BJ (cell line): ENCODE measurements at places on chromosomes 5 and 9.
A peak's percentile ranks its signal among the peaks of the same experiment; 100 is the strongest.

DNA sequence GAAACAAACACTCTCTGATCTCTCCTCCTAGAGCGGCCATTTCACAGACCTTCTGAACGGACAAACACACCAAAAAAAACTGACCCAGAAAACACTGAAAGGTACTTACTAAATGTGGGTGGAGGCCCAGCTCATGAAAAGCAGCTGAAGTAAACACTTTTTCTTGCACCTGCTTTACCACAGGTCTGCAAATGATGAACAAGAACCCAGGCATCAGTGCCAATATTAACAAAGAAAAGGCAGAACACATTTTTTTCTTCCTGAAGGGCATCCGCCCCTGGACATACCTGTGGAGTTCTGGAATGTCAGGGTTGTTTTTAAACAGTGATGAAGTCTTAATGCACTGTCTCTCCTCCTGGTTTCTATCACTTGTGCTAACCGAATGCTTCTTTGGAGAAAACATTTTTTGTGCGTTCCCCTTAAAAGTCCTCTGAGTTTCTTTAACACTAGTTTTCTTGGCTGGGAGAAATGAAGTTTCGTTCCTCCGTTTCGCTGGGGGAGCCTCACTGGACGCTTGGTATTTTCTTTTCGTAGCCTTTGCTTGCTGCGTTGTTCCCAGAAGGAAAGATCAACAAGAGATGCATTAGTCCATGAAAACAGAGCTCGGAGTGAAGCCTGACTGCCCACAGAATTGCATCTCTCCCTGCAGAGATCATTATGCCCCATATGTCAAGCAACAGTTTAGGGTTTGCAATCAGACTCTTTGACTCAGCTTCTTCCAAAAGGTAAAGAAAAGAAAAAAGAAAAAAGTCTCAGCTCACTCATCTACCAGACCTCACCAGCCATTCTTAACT is 7.4 kb downstream of the DDX31 start:
- DNase-seq, result no peak

GRCh38 chr9:270657-271237 is 56.1 kb downstream of the DOCK8 start:
- no peak for DNase-seq

DNA sequence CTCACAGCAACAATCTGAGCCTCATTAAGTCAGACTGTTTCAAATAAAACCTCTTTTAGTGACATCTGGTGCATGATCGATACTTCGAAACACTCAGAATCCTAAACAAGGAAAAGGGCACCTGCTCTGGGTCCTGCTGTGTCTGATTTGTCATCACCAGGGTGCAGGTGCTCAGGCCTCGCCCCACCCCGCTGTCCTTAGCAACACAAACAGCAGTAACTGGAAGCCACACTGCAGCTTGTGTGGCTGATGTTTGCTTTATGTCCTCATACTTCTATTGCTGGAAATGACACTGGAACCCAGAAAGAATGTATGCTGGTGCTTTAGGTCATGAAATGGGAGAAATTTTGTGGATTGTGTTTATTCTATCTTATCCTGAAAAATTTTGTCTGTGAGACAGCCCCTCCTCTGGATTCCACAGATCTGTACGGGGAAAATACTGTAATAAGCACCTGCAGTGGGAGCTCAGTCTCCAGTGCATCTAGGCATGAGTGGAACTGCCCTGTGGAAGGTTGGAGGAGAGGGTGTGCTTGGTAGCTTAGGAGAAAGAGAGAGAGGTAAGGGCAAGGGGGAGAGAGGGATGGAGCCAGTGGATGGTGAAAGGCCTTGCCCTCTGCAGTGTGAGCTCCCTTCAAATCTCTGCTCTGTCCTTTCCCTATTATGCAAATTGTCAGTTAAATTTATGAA is 284.2 kb downstream of the SMARCA2 start:
- DNase-seq, result no peak

- DNase-seq, result no peak
These were observed 354.3 kb downstream of the KIF4B start for GRCh38 chr5:155367841-155368240.

GRCh38 chr5:17910318-17910717 is 276.1 kb downstream of the TAF11L14 start:
- no peak for DNase-seq

DNA sequence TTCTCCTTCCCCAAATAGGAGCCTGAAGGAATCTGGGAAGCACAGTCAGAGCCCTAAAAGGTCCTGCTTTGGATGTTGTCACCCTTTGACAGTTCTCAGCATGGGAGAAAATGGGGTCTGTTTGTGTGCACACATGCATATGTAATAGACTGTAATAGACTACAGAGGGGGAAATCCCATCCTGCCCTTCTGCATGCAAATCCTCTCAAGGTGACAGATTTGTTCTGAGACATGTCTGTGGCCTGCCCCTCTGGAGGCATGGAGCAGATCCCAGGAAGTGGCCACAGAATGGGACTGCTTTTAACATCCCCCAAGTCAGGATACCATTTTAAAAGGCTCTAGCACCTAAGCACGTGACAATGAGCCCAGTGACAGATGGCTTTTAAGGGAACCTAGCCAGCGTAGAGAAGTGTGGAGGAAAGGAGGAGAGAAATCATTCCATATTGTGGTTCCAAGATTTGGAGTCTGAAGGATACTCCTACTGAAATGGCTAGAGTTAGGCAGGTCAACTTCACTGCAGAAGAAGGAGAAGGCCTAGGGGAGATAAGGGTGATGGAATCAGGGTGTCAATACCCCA is 483.5 kb downstream of the SPOCK1 start:
- DNase-seq, result no peak

GRCh38 chr5:172178991-172179989 is 8.7 kb downstream of the STK10 start:
- DNase-seq, result no peak

- DNase-seq, result no peak
These were observed 376.4 kb downstream of the KCTD16 start for GRCh38 chr5:144547098-144547499.

GRCh38 chr5:180618487-180618828 is 27.2 kb upstream of the SCGB3A1 start:
- no peak for DNase-seq

- no peak for DNase-seq
These were observed 21.0 kb upstream of the NPR3 start for GRCh38 chr5:32690153-32690552.

GRCh38 chr5:18798058-18798457 is 1163.8 kb downstream of the TAF11L14 start:
- DNase-seq, result no peak

- DNase-seq, result no peak
These were observed 32.5 kb upstream of the GSN start for GRCh38 chr9:121235512-121235911.

- DNase-seq, result no peak
These were observed 22.6 kb downstream of the VCAN start for GRCh38 chr5:83494087-83494620.

- DNase-seq, result no peak
These were observed 64.2 kb downstream of the RICTOR start for GRCh38 chr5:39009981-39010380.

GRCh38 chr5:34550247-34550646 is 105.9 kb upstream of the RAI14 start:
- DNase-seq, result no peak

DNA sequence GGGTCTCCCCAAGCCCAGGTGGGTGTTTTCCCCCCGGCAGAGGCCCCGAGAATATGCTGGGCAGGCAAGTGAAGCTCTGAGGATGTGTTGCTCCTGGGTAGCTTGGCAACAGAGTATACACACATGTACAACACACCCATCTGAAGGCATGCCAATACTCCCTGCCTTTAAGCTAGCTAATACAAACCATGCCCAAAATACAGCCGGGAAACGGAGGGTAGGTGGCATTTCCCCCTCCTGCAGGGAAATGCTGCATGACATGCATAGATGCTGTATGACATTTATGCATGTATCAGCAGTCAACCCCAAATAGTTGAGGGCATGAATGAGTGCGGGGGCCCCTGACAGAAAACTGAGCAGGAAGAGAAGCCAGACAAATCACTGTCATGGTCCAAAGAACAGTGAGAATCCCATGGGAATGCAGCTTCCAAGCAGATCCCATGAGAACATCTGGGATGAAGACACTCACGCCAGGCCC is 614.1 kb downstream of the EBF1 start:
- no peak for DNase-seq

- DNase-seq, result no peak
These were observed 255.6 kb upstream of the IRX2 start for GRCh38 chr5:3006961-3007551.

GRCh38 chr9:133939171-133939785 is 52.8 kb downstream of the VAV2 start:
- DNase-seq, result no peak

- no peak for DNase-seq
These were observed 3.4 kb downstream of the NTMT1 start for GRCh38 chr9:129629251-129629820.

- DNase-seq, result peak; percentile 29
These were observed 81.0 kb upstream of the PALM2AKAP2 start for GRCh38 chr9:109699019-109699418.

GRCh38 chr9:131233556-131233955 is 42.8 kb downstream of the FAM78A start:
- no peak for DNase-seq

DNA sequence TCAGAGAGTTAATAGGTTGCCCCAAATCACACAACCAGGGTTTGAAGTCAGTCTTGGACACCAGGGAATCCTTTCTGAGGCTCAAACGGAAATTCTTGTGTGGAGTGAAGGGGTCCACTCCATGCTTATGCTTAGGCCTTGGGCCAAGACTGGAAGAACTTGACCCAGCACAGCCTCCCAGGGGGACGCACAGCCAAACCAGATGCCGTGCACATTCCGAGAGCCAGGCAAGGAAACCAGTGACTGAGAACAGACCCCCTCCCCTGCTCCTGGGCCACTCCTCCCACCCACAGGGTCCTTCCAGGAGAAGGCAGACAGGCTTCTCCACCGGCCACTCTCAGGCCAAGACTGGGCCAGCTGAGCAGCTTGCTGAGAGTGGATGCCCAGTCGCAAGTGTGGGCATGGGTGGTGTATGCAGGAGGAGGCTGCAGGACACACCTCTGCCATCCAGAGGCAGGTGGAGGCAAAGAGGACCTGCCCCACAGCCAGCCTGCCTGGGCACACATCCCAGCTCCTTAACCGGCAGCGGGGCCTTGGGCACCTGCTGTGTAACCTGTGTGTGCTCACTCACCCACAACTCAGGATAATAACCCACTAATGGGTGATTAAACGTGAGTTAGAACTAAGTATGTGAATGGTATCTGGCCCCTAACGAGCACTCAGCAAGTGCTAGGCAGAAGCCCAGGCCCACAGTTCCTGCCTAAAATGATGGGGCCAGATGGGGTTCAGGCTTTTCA is 38.0 kb downstream of the NIPAL4 start:
- DNase-seq, result no peak

GRCh38 chr9:110217656-110218099 is 9.7 kb upstream of the C9orf152 start:
- peak; percentile 9 for DNase-seq

GRCh38 chr9:89311346-89312221 is 589 bp downstream of the CKS2 start:
- DNase-seq, result no peak

DNA sequence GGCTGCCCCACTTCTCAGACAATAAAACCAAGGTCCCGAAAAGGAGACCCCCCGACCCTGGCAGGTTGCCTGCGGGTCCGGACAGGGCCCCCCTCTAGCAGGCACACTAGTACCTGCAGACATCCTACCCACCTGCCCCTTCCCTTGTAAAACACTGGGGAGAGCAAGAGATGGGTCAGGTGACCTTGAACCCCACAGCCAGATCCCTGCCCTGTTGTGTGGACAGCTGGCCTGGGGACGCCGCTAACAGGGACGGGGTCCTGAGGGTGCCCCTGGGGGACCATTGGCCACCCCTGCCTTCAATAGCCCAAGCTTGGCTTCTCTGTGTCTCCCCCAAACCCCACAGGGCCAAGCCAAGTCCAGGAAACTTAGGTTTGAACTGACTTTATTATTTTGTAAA is 45.0 kb upstream of the UBAC1 start:
- DNase-seq, result no peak

DNA sequence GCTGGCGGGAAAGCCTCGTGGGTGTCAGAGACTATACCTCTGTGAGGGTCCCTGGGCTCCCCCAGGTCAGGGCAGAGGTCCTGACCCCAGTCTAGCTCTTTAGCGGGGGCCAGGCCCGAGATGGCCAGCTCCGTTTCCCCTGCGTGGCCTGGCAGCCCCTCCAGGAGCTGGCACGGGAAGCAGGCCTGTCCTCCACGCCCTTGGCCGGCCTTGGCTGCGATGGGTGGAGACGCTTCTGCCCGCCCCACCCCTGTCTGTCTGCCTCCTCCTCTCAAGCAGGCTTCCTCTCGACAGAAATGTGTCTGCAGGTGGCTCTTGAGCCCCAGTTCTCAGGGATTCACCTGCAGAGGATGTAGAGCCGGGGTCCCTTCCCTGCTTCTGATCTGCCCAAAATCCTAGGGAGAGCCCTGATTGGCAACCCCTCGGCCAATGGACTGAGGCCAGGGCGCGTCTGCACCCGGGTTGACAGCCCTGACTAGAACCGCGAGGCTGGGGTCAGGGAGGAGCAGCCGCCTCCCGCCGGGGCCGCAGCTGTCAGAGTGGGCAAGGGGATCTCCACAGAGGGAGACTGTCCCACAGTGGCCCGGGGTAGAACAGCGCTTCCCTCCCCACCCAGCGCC is 2.6 kb upstream of the GRIN1 start:
- DNase-seq, result no peak

GRCh38 chr9:112137066-112137465 is 38.0 kb downstream of the SUSD1 start:
- no peak for DNase-seq

GRCh38 chr9:121649476-121650216 is 1.8 kb upstream of the DAB2IP start:
- DNase-seq, result no peak

DNA sequence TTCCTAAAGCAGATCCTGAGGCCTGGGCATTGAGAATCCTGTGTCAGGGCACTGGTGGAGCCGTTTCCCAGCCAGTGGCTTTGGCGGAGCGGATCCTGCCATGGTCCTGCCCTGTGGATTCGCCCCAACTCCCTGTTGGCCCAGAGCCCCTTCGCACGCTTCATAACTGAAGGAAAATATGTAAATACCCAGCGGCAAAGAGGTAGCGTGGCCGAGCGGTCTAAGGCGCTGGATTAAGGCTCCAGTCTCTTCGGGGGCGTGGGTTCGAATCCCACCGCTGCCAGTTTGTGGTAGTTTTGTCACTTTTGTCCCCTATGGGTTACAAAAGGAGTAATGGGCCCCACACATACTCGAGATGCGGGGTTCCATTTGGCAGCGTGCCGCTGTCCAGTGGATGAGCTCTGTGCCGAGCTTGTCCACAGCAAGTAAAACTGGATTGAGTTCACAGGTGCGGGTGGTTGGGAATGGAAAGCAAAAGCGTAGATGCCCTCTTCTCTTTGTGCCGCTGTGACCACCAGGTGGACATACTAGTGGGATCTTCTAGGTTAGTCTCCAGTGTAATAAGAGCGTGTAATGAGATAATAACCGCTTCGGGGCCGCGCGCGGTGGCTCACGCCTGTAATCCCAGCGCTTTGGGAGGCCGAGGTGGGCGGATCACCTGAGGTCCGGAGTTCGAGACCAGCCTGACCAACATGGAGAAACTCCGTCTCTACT is 17.3 kb downstream of the TRIM7 start:
- DNase-seq, result no peak
